ENCODE measurements at places on chromosomes 12 and 14. TPM values are rescaled to one million over a fixed set of nuclear protein-coding genes. Genes with fewer than 3 reads are reported as not detected.

DNA sequence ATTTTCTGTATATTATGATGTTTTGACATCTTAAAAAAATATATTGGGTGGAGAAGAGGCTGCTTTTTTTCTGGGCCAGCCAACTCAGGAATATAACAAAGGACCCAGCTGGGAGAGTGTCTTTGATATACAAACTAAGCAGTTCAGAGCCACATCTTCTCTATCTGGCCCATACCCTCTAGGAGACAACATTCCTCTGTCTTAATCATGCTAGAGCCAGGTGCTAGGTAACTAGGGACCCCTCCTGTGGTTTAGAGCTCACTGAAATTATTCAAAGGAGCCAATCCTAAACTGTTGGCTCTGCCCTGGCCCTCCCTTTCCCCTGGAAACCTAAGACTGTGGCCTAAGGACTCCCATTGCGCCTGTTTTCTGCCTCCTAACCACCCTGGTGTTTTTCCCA is 193.1 kb upstream of the DIO2 start:
- no peak for DNase-seq
- no peak overlapping the region for H3K4me3 ChIP-seq
- H3K36me3 ChIP-seq: no peaks in the 10 kb centered on the region
- no peak overlapping the region for H3K27ac ChIP-seq

- no peak overlapping the region for H3K27ac ChIP-seq
- no peak overlapping the region for H3K4me3 ChIP-seq
- no peaks in the 10 kb centered on the region for H3K4me1 ChIP-seq
Measured at GRCh38 chr12:113097716-113098440, 37.7 kb downstream of the RASAL1 start.

DNA sequence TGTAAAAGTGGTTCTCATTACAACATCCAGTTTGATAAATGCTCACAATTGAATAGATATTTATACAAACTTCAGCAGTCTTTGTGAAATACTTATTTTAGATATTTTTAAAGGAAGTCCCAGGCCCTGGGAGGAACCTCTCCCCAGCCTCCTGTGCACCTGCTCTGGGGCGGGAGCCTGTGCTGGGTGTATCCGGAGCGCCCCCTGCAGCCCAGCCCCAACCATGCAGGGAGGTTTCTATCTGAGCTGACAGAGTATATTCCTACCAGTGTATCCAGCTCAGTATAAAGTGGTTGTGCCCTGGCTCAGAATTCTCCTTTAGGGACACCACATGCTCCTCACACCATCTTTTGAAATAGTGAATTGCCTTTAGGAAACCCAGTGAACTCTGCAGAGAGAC is 851.8 kb downstream of the TMEM121 start:
- H3K4me3 ChIP-seq: no peak overlapping the region
- DNase-seq: no peak
- H3K27me3 ChIP-seq: no peaks in the 10 kb centered on the region
- H3K27ac ChIP-seq: no peak overlapping the region

- peaks cover 17% of the 10 kb centered on the region for H3K4me1 ChIP-seq
- no peak overlapping the region for H3K27ac ChIP-seq
- H3K36me3 ChIP-seq: no peaks in the 10 kb centered on the region
- no peaks in the 10 kb centered on the region for H3K27me3 ChIP-seq
- no peak for DNase-seq
Measured at GRCh38 chr12:105090361-105090760, 6.1 kb upstream of the ALDH1L2 start.

GRCh38 chr12:26271889-26272492 is 76.6 kb downstream of the SSPN start:
- no peaks in the 10 kb centered on the region for H3K27me3 ChIP-seq
- no peak overlapping the region for H3K4me3 ChIP-seq
- DNase-seq: no peak
- H3K27ac ChIP-seq: no peak overlapping the region

- peaks cover 12% of the 10 kb centered on the region for H3K4me1 ChIP-seq
- peaks cover 7% of the 10 kb centered on the region for H3K36me3 ChIP-seq
- no peak within 1 kb of the TSS for H3K4me3 ChIP-seq
- DNase-seq: peak; percentile 63
Measured at GRCh38 chr12:56338308-56339157, at the start of gene IL23A. TSS of gene IL23A (plus strand) at chr12:56338884. CDS start at chr12:56339045, 161 bp downstream.

Gene MYO1H
- total RNA-seq: not detected

Gene ASCL1
- total RNA-seq: not detected

Gene CATSPERB
- 0.30 TPM for total RNA-seq
